Aorta (tissue), 5 donors: ENCODE measurements at places on chromosomes 16 and 17. TPM values are rescaled to one million over a fixed set of nuclear protein-coding genes. Genes with fewer than 3 reads are reported as not detected.

DNA sequence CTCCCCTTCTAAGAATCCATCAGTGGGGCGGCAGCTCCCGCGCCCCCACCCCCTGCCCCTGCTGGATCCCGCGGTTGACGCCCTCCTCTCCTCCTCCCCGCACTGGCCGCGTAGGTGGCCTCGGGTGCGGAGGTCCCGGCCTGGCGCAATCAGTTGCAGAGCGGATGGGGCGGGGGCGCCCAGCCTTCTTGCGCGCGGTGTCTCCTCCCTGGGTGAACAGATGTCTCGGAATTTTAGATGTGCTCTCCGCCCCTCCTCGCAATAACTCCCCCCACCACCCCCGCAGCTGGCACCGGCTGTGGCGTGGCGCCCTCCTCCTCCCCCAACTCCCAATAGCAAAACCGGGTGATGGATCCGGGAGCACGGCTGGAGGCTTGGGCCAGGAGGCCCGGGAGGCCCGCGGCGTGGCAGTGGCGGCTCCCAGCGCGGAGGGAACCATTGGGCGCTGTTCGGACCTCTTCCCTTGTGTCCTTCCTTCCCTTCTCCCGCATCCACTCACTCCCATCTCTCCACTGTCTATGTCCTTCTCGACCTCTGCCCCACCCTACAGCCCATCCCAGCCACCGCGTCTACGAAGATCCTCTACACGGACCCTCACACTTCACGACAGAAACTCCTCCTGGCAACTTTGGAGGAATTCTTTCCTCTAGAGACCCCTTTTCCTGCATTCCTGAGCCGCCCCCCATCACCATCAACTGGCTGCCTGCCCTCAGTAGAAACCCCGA is 11.0 kb downstream of the NEUROD2 start:
- H3K4me3 ChIP-seq = no peak overlapping the region
- no peaks in the 10 kb centered on the region for H3K36me3 ChIP-seq
- no peak overlapping the region for H3K27ac ChIP-seq
- no peaks in the 10 kb centered on the region for H3K4me1 ChIP-seq

DNA sequence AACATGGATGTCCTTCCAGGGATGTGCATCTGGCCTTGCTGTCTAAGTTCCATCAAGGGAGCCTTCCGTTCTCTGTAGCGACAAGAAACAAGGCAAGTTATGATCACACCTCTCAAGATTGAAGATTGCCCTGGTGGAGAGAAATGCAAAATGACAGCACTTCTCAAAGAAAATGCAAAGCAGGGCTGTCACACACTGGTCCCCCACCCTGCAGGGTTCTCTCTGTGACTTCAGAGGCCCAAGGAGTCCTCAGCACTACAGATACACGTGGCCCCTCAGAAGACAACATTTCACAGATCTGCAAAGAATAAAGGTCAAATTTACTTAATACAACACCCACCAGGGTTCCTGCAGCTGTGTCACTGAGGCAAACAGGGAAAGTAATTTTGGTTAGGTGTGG is 60.7 kb upstream of the TEX2 start:
- no peaks in the 10 kb centered on the region for H3K4me1 ChIP-seq
- no peaks in the 10 kb centered on the region for H3K27me3 ChIP-seq
- no peak overlapping the region for H3K4me3 ChIP-seq

The MAPT gene
- total RNA-seq = 3.9 TPM

- no peaks in the 10 kb centered on the region for H3K36me3 ChIP-seq
- no peaks in the 10 kb centered on the region for H3K27me3 ChIP-seq
- DNase-seq = no peak
- no peaks in the 10 kb centered on the region for H3K4me1 ChIP-seq
- no peak overlapping the region for H3K27ac ChIP-seq
Observed at GRCh38 chr17:59027750-59028149, 78.9 kb downstream of the TRIM37 start.

The RNF43 gene
- total RNA-seq = 0.68 TPM
